NCI-H446 treated with DMSO at 0.1 percent for 48 hours (cell line): ENCODE measurements at places on chromosomes 6 and 20.
A peak's percentile ranks its signal among the peaks of the same experiment; 100 is the strongest.

DNA sequence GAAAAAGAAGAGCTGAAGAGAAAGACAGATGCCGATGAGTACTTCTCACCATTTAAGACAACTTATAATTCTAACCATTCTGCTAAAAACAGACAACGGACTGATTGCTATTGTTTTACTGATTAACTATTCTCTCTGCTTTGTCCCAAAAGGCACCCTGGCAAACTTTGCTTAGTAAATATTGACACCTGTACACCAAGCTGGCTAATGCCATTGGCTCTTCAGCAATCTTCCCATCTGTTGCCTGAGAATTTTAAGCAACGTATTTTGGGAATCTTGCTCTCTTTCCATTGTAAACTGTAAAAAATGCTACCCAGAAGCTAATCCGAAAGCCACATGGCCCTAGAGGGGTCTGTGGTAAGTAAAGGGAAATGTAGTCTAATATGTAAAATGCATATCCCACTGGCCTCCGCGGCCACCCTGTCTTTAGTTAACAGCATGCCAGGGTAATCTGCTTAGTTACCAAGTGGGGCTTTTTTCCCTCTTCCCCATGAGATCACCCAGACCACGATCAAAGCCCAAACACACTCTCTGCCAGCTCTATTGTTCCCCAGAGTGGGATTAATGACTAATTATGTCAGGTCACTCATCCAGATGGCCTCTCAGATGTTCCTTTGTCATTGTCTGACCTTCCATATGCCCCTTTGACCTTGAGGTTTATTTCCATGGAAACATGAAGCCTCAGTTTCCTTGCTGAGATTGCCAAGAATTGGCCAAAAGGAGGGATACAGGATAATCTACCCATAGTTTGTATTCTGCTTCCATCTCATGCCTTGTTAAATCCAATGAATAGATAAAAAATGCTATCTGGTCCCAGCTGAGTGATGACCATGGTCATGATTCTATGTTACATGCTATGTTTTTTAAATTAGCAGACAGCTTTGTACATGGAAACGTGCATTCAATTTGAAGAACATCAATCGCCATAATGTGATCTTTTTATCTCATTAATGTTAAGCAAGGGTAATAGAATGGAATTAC lies 216.4 kb upstream of the MCHR2 start:
- no peak for DNase-seq

DNA sequence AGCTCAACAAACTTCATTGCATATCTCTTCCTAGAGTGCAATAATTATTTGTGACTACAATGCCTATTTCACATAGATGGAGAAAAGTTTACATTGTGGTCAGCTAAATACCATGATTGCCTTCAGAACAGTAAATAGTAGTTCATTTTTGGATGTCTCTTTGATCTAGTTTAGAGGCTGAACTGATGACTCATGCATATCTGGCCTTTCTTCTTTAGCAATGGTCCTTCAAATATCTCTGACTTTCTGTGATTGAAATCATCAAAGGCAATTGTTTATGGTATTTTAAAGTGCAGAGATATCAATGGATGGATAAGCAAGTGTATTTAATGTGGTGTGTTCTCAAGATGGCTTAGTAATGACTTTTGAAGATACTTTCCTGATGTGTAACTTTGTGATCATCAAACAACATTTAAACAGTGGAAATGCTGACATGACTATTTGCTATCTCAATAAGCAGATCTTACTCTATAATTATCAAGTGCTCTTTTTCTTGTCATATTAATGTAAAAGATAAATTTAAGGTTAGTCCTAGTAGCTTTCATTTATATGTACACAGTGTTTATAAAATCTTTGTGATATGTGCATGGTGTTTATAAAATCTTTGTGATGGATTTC lies 523.7 kb upstream of the SLC35B3 start:
- DNase-seq: no peak

GRCh38 chr6:21828704-21829103 lies 235.2 kb downstream of the SOX4 start:
- DNase-seq: no peak

DNA sequence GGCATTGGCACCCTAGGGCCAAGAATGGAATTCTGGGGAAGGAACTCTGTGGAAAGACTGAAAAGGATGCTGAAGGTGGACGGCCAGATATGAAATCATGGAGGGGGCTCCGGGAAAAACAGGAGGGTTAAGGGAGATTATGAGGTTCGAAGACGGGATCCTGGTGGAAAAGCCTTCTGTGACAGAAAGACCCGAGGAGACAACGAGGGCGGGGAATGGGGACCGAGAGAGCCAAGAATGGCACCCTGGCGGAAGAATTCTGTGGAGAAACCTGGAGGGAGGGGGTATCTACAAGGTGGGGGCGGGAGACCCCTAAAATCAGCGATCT lies 426 bp downstream of the TRMT6 start:
- DNase-seq: no peak

- DNase-seq: no peak
Observed at GRCh38 chr20:25629816-25630499, 6.1 kb upstream of the NANP start.

GRCh38 chr6:135728589-135728988 lies 122.9 kb upstream of the PDE7B start:
- DNase-seq: no peak

DNA sequence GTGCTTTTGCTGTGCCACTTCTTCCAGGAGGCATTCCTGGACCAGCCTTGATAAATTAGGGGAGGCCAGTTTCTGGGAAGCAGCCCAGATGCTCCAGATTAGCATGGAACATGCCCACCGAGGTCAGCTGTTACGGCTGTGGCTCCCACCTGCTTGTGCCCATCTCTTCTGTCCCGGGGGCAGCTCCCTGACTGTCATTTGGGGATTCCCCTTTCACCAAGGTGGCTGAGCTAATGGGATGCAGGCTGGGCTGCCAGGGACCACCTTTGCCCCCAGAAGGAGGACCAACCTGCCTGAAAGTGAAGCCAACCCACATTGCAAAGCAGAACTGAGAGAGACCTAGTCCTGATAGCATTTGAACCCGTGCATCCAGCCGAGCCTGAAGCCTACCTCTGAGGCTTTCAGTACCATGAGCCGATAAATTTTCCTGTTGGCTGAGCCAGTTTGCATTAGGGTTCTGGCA lies 85.3 kb downstream of the PTPN1 start:
- DNase-seq: no peak

GRCh38 chr20:54535033-54535432 lies 59.6 kb downstream of the DOK5 start:
- DNase-seq: no peak

- no peak for DNase-seq
Observed at GRCh38 chr6:148898376-148899014, 151.7 kb downstream of the UST start.

GRCh38 chr6:42988486-42989020 lies 4.2 kb downstream of the PPP2R5D start:
- no peak for DNase-seq

DNA sequence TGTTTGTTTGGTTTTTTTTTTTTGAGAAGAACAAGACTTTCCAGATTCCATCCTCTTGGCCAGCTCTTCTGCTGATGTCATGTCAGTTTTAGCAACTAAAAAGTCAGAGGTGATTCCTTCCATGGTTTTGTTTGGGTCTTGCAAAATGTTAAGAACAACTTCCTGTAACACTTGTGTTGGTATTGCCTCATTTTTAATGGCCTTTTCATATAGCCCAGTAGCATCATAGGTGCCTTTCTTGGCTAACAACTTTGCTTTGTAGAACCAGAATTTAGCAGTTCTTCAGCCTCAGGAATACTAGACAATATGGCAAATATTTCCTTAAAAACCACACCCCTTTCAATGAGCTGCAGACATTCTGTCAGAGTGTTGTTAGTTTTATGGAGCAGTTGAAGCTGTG lies 99.5 kb upstream of the SIRPG start:
- DNase-seq: no peak

GRCh38 chr6:69937402-69938136 lies 71.2 kb downstream of the COL19A1 start:
- no peak for DNase-seq

GRCh38 chr6:126664271-126664670 lies 324.4 kb downstream of the CENPW start:
- DNase-seq: no peak

DNA sequence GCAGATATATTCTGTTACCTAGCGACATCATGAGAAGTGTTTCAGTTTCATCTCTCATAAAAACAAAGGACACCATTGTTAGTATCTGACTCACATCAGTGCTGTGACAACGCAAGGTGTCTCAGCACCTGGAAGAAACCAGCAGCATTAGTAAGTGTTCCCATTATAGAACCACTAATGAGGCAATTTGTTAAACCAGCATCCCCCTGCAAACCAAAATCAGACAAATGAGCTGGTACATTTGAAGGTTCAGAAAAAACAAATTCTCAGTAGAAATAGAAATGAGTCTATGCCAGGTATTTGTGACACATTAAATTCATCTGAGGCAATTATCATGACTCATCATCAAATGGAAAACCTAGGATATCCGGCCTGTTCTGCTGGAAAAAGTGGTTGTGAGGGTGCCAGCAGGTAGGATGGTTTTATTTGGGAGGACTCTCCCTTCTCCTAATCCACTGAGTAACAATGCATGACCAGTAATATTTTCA lies 151.7 kb downstream of the TMEM200A start:
- DNase-seq: no peak

GRCh38 chr6:33320315-33321181 lies 3.0 kb upstream of the ZBTB22 start:
- DNase-seq: no peak

- DNase-seq: no peak
Observed at GRCh38 chr6:130847001-130847910, 20.1 kb downstream of the SMLR1 start.

- DNase-seq: peak; percentile 55
Observed at GRCh38 chr6:160959726-160960435, 31.7 kb upstream of the MAP3K4 start.

DNA sequence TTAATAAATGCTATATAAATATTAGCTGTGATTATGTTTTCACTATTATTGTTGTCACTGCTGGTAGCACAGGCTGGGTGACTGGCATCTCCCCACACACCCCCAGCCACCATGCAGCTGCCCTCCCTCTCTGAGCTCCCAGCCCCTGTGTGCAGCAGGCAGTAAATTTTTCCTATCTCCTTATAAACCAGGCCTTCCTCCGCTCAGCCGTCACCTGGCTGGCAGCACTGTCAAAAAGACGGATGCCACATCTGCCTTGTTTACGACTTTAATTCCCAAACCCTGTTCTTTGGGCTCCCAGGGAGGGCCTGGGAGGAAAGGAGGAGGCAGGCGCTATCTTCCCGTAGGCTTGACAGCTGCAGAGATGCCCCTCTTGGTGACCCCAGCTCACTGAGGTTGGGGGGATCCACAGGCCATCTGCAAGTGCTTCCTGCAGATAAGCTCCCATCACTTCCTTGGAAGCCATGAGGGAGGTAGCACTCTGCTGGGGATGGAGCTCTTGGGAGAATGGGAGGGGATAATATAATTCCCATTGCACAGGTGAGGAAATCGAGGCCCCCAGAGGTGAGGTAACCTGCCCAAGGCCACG lies 94.5 kb downstream of the GRM4 start:
- DNase-seq: no peak

DNA sequence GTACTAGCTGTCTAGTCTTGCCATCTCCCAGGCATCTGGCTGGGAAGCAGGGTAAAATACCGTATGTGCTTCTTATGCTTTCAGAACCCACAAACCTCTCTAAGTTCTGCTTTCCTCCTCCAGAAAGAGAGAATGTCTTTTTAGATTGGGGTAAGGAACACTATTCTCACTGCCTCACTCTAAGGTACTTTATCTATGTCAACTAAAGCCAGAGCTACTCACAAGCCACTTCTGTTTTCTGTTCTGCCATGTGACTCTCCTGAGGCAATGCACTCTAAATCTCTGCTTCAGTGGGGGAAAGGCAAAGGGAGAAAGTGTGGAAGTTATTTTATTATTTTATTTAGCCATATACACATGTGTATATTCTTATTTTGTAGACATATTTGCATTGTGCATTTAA lies 15.6 kb downstream of the MEP1A start:
- no peak for DNase-seq

- no peak for DNase-seq
Observed at GRCh38 chr6:111536910-111537527, 54.0 kb upstream of the REV3L start.

- no peak for DNase-seq
Observed at GRCh38 chr6:126268092-126268491, 71.8 kb upstream of the CENPW start.

DNA sequence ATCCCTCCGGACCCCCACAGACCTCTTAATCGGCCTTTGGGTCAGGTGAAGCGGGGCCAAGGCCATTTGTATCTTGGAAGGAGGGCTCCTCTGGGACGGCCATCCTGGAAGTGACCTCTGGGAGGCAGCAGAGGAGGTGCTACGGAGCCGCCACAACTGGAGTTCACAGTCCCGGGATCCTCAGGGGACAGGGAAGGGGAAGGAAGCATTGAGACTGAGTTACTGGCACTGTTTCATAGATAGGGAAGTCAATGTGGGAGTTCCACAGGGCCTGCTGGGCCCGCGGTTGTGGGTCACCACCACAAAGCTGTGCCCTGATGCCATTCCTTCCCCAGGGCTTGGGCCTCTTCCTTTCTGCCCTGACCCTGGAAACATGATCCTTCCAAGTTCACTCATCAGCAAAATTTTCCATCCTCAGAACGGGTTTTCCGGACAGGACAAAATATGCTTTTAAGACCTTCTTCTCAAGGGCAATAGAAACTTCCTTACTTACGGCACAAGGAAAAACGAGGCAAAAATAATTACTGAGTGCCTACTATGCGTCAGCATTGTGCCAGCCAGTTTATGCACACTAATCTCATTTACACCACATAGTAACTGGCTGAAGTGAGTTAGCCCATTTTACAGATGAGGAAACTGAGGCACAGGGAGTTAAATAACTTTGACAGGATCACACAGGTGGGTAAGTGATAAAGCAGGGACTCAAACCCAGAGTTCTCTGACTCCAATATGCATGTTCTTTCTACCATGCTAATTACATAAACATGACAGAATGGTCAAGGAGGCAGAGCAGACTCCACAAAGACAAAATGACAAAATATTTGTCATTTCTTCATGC lies 143.8 kb downstream of the UNC5CL start:
- DNase-seq: no peak

DNA sequence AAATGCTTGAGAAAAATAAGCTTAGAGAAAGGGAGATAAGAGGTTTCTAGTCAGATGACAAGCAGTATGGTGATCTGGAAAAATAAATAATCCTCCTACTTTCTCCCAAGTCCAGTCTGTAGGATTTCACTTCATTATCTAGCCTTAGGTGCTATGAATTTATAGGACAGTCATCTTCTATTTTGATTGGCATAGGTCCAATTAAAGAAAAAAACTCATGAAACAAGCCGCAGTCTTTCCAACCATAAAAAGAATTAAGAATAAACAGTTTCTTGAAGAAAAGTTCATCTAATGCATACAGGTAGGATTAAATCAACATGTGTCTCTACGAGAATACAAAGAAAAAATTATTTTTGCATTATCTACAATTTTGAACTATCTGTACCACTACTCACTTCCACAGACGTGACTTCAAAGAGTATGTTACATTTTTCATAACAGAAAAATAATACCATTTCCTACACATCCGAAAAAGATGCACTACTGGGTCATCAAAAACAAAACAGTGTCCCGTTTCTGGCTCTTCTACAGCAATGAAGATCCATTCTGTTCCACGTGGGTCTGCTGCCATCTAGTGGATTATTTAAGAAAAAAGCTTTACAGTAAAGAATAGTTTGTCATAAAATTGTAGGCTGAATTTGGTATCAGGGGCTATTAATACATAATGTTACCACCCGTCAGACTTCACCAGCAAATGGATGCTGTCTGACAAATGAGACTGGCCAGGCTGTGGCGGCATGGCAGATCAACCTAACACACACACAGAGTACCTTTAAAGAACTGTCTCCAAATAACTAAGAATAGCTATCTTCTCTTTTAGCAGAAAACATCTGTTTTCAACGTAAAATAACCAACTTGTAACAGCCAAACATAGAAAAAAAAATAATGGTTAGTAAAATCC lies 28.9 kb downstream of the STX7 start:
- DNase-seq: peak; percentile 44
